ENCODE measurements at places on chromosomes 11 and 22.
A peak's percentile ranks its signal among the peaks of the same experiment; 100 is the strongest.

GRCh38 chr11:120188811-120189455 lies 21.9 kb upstream of the OAF start:
- DNase-seq, result no peak

DNA sequence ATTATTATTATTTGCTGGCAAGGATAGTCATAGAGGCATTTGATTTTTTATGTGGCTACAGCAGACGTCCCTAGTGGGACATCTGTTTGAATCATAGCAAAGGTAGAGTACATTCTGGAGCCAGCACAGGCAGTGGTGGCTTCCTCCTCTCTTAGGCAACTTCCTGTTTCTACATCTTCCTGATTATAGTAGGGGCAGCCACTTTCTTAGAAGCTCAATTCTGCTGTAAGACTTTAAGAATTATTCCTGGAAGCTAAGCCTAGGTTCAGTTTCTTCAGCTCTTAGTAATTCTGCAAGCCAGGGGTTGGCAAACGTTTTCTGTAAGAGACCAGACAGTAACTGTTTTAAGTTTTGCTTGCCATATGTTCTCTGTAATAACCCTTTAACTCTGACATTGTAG lies 129.3 kb upstream of the TENM4 start:
- no peak for DNase-seq

DNA sequence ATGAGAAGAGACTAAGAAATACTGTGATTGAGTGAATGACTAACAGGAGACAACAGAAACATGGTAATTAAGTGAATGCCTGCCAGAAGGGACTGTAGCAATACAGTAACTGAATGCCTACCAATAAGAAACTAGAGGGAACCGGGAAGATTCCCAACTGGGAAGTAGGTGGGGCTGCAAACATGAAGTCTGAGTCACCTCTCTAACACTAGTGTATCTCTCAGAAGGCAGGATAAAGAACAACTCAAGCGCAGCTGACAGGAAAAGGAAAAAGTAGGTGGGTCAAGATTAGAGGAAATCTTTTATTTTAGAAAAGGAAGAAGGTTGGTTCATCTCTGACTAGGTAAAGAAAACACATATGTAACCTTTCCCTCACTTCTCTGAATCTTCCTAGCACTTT lies 14.0 kb downstream of the C11orf42 start:
- DNase-seq, result peak; percentile 77

- DNase-seq, result no peak
These were observed 138.9 kb downstream of the MPPED1 start for GRCh38 chr22:43550672-43551071.

DNA sequence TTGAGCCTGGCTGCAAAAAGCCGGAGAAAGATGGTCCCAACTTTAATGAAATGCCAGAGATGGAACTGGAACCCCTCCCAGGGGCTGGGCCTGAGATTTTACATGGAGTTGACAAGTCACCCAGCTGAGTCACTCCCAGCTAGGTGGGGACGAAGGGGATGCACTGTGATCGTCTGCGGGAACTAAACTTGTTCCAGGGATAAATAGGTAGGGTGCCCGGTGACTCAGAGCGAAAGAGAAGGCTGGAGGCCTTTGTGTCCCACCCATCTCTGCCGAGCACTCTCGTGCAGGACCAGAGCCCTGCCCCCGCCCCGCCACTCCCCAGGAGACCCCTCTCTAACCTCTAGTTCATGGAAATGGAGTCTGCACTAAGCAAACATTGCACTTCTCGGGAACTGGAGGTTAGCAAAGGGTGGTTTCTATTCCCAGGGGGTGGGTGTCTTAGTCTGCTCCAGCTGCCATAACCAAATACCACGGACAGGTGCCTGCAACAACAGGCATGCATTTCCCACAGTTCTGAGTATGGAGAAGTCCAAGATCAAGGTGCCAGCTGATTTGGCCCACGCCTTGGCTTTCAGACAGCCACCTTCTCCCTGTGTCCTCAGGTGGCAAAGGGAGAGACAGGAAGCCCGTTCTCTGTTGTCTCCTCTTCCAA lies 60.7 kb upstream of the FADD start:
- no peak for DNase-seq

DNA sequence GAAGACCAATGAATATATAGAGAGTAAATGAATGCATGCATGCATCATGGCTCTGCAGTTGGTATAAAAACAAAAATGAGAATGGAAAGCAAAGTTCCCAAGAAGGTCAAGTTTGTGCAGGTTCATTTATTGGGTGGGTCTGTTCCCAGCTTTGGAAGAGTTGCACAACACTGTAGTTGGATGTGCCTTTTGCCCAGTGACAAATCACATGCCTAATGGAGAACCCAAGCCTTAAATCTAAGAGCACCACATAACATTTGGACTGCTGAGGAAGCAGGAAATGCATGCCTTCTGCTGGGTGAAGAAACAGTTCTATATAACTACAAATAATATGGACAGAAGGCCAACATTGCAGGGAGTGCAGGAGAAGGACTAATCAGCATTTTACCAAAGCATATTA lies 30.6 kb downstream of the PRCP start:
- no peak for DNase-seq

- peak; percentile 74 for DNase-seq
These were observed 444 bp upstream of the TSKU start for GRCh38 chr11:76782531-76783293.

- DNase-seq, result no peak
These were observed 61.2 kb downstream of the MPPED1 start for GRCh38 chr22:43473031-43473430.

All from AG04449 (cell line).